ENCODE measurements at places on chromosomes 1 and 21.

GRCh38 chr1:108703939-108704338 lies 8.8 kb upstream of the FNDC7 start:
- no peak for DNase-seq

DNA sequence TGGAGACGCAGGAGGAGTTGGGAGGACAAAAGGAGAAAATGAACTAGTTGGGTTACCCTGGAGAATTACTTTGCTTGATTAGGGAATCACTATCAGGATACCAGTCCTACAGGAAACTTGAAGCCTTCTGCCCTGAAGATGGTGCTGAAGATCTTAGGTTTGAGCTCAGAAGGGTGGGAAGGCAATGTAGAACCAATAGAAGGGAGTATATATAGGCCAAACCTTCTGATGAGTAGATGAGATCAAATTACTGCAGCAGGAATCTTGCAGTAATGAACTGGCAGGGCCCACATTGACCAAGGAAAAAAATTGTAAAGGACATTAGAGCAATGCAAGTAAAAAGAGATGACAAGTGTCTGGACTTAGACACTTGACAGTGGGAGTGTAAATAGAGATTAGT lies 116.3 kb upstream of the CACYBP start:
- DNase-seq = no peak

DNA sequence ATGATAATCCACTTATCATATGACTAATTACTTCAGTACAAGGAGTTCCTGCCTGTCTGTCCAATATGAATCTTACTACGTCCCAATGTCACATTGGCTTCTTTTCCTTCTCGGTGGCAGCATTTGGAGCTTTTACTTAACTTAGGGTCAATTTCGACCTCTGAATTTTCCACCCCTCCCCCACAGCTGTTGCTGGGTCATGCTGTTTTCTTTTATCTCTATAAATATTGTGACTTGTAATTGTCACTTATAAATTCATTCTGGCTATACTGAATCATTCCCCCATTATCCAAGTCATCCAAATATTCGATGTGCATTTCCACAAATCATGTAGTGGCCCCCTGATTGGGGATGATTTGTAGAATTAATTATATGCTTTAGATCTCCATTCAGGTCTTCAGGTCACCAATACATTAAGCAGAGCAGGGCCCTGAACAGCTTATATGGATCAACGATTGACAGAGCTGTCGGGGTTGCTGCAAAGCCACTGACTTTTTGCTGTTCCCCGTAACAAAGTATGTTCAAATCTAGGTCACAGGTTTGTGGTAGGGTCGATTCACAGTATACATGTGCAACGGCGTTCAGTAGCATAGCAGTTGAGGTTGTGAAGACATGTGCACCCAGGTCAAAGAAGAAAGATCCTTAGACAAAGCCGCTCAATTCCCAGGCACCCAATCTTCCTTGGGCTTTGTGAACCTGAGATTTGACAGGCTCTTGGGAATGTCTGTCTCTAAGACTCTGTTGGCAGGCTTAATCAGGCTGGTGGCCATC lies 18.3 kb upstream of the RNU1-4 start:
- DNase-seq = no peak

DNA sequence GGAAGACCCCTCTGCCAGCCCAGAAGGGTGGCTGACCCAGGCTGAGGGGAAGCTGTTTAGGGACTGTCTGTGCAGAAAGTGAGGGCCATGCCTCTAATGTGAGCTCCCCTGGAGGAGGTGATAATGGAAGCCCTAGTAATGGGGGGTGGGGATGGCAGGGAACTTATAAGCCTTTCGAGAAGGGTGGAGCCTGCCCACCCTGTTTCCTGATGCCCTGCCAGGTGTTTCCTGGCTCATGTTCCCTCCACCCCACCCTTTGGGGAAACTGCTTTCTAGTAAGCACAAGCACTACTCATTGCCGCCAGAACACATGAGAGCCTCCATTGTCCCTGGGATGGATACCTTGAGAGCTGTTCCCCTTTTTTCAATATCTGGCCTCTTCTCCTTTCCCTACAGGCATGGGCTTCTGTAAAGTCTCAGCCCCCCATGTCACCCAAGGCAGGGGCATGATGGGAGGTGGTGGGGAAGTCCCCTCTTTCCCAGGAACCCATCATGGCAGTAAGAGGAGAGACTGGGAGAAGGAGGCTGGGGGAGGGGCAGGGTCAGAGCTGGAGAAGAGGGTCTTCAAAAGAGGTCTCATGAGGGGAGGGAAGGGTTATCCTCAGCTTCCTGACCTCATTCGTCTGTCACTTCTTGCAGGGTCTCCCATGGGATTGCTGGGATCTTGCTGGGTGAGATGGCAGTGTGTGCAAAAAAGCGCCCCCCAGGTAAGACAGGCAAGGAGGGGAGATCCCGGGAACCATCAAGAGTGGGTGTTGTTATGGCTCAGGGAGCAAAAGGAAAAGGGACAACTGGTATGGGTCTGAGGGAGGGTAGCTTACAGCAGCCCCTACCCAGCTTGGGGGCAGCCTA lies 2.4 kb downstream of the ATP8B2 start:
- no peak for DNase-seq

GRCh38 chr1:108140936-108141335 lies 59.2 kb downstream of the SLC25A24 start:
- DNase-seq = no peak

GRCh38 chr21:34936883-34937563 lies 112.1 kb downstream of the RUNX1 start:
- DNase-seq = no peak

DNA sequence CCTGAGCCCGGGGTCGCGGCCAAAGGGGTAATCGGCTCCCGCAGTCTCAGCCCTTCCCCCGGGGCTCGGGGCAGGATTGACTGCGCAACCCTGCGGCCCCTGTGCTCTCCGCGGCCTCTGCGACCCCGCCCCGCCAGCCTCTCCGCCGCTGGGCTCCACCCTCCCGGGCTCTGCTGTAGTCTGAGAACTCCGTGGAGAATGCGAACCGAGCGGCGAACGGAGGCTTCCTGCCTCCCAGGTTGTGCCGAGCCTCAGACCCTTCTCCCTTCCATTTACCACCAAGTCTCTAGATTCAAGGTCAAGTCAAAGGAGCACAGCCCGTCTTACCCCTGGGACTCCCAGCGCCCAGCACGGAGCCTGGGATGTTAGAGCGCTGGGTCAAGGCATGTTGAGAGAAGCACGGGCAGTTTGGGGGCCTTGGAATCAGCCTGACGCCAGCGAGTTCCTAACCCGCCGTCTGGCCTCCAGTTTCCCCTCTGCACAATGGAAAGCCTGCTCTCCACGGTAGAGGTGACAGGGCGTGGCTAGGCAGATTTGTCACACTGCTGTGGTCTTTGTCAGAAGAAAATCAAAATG lies 3.0 kb downstream of the ATP2B4 start:
- no peak for DNase-seq

GRCh38 chr1:232655028-232655745 lies 25.3 kb upstream of the SIPA1L2 start:
- DNase-seq = no peak

DNA sequence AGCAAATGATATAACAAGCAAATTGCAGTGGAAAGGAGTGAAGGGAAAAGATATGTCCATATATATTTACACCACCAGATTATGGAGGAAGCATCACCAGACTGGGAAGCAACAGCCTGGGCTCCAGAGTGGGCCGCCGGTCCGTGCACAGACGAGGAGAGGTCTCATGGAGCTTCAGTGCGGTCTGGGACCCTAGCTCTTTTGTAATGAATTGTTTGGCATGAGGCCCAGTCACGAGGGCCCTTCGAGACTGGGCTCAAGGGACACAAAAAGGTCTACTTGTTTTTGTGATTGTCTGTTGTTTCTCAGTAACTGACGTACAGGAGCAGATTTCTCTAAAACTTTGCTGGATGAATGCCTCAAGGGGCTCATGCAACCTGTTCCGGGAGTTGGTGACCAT lies 12.9 kb upstream of the STUM start:
- DNase-seq = no peak

- no peak for DNase-seq
These were observed 60.1 kb downstream of the COL18A1 start for GRCh38 chr21:45465105-45465504.

- DNase-seq = no peak
These were observed 179.9 kb upstream of the FGGY start for GRCh38 chr1:59116920-59117542.

GRCh38 chr1:145891143-145891542 lies 5.5 kb upstream of the ANKRD35 start:
- DNase-seq = no peak
